Activated naive CD8-positive, alpha-beta T cell treated with anti-CD3 and anti-CD28 coated beads, Interleukin-2, amount 10 ng/mL, durations not matched to agents 7 days and 5 days (primary cell): ENCODE measurements at places on chromosomes 3 and 15. TPM values are rescaled to one million over a fixed set of nuclear protein-coding genes. Genes with fewer than 3 reads are reported as not detected.

DNA sequence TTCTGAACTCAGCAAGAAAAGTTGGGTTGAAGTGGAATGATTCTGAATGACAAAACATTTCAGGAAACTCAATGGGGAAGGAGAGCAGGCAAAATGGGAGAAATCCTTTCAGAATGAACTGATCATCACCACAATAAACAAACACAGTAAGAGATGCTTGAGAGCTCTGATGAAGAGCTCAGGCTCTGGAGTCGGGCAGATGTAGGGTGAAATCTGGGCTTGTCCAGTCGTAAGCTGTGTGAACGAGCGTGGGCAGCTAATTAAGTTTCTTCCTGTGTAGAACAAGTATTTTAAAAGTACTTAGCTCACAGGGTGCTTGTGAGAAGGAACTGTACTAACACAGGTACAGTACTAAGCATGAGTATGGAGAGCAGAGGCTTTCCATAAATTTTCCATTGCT is 406.2 kb downstream of the FOXP1 start:
- no peak for DNase-seq
- no peak overlapping the region for H3K27ac ChIP-seq
- H3K4me3 ChIP-seq: no peak overlapping the region
- H3K4me1 ChIP-seq: peaks cover 9% of the 10 kb centered on the region

DNA sequence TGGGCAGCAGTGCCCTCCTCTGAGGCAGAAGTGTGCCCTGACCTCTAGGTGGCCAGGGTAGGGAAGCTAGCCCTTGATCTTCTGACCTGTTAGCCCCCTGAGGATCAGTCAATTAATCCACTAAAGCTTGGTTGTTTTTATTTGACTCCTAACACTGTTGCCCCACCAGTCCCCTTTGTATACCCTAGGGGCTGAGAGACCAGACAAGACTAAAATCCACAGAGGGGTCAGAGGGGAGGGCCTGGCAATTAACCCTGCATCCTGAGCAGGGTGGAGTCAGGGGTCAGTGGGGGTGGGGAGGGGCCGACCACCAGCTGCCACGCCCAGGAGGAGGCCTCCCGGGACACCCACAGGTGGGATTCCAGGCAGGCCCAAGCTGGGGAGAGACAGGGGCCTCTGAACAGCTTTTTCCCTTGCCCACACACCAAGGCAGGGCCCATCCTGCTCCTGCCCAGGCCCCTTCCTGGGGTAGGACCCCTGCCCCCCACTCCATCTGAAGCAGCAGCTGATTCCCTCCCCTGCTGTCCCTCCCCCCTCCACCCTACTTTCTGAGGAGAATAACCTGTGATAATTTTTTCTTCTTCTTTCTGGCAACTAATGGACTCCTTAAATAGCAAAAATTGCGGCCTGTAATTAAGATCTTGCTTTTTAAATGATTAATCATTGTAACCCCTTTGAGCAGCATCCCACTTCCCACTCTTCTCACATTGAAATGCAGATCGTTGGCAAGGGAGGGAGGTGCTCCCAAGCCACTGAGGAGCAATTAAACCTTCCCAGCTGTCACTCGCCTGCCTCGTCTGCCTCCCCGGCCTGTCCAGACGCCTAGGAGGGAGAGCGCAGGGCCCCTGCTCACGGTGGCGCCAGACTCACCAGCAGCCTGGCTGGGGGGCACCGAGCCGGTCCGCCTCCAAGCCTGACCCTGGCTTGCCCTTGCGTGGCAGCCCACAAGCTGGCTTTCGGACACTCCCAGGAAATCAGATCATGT is 51.9 kb downstream of the RHCG start:
- H3K27me3 ChIP-seq: peaks cover 21% of the 10 kb centered on the region
- DNase-seq: no peak
- peaks cover 2% of the 10 kb centered on the region for H3K4me1 ChIP-seq
- no peak overlapping the region for H3K4me3 ChIP-seq
- no peak overlapping the region for H3K27ac ChIP-seq

DNA sequence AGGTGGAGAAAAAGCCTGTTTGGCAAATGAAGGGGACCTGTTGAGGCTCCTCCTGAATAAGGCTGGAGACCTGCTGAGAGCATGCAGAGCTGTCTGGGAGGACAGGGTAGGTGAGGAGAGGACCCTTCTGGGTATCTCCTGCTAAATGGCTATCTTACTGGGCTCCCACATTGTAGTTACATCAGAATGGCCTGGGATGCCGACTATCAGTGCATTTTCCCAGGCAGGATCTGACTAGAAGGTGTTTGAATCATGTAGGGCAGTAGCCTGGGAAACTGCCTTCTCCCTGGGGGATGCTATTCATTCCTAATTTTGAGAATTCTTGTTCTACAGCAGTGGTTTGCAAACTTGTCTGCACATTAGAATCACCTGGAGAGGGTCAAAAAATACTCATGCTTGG is 631 bp downstream of the AGBL1 start:
- H3K4me3 ChIP-seq: no peak overlapping the region
- no peak for DNase-seq
- H3K36me3 ChIP-seq: no peaks in the 10 kb centered on the region
- peaks cover 2% of the 10 kb centered on the region for H3K27me3 ChIP-seq
- no peak overlapping the region for H3K27ac ChIP-seq

GRCh38 chr15:33742306-33742705 is 226.0 kb upstream of the CHRM5 start:
- no peak overlapping the region for H3K27ac ChIP-seq
- H3K4me1 ChIP-seq: no peaks in the 10 kb centered on the region
- DNase-seq: no peak

The STAB1 gene
- 13.0 TPM for total RNA-seq

The FBXO45 gene
- 13.0 TPM for total RNA-seq

DNA sequence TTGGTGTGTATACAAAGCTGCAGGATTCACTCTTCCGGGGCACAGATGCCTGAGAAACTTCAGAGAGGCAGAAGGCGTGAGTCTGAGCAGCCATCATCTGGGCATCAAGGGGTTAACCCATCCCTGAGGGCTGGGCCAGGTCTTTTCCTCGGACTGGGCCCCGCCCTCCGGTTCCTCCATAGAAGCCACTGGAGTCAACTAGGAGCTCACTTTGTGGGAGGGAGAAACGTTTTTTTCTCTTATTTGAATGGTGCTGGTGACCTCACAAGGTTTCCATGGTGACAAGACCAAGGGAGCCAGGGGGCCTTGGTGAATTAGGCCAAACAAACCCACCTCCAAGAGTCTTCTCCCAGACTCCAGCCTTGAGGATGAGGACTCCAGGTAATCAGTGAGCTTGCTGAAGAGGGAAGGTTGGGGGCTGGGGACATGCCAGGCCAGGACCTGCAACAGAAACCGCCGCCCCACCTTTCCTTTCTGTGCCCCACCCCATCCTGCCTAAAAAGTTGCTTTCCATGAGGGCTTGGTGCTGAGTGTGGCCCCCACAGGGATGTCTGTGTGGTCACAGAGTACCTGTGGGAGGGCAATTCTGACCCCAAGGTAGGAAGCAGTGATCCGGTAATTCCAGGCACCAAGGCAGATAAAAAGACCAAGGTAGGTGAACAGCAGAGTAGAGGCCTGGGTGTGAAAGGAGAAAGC is 14.8 kb upstream of the INSYN1 start:
- H3K4me3 ChIP-seq: no peak overlapping the region
- no peaks in the 10 kb centered on the region for H3K36me3 ChIP-seq
- peaks cover 26% of the 10 kb centered on the region for H3K27me3 ChIP-seq
- peaks cover 5% of the 10 kb centered on the region for H3K4me1 ChIP-seq

- H3K4me3 ChIP-seq: no peak overlapping the region
- H3K27me3 ChIP-seq: no peaks in the 10 kb centered on the region
- H3K27ac ChIP-seq: no peak overlapping the region
- no peak for DNase-seq
Measured at GRCh38 chr3:147615035-147615434, 205.9 kb downstream of the ZIC1 start.

GRCh38 chr3:114299421-114299820 is 5.6 kb downstream of the TIGIT start:
- H3K27me3 ChIP-seq: no peaks in the 10 kb centered on the region
- peaks cover 9% of the 10 kb centered on the region for H3K4me1 ChIP-seq
- DNase-seq: no peak
- no peak overlapping the region for H3K4me3 ChIP-seq
- H3K36me3 ChIP-seq: peaks cover 3% of the 10 kb centered on the region

DNA sequence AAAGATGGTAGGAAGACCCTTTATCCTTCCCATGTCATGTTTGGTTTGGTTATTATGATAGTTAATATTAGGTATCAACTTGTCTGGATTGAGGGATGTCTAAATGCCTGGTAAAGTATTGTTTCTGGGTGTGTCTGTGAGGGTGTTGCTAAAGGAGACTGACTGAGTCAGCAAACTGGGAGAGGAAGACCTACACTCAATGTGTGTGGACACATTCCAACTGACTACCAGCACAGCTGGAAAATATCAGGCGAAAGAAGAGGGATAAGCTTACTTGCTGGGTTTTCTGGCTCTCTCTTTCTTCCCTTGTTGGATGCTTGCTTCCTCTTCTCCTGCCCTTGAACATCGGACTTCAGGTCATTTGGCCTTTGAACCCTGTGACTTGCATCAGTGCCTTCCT is 1227.6 kb upstream of the EPHA6 start:
- no peak overlapping the region for H3K4me3 ChIP-seq
- DNase-seq: no peak
- no peak overlapping the region for H3K27ac ChIP-seq
- no peaks in the 10 kb centered on the region for H3K4me1 ChIP-seq
- no peaks in the 10 kb centered on the region for H3K27me3 ChIP-seq

- no peaks in the 10 kb centered on the region for H3K27me3 ChIP-seq
- peak overlapping the region; percentile 19 for H3K4me3 ChIP-seq
- peak overlapping the region; percentile 52 for H3K27ac ChIP-seq
- peaks cover 12% of the 10 kb centered on the region for H3K36me3 ChIP-seq
Measured at GRCh38 chr15:31390777-31391486, 64.3 kb downstream of the KLF13 start.

DNA sequence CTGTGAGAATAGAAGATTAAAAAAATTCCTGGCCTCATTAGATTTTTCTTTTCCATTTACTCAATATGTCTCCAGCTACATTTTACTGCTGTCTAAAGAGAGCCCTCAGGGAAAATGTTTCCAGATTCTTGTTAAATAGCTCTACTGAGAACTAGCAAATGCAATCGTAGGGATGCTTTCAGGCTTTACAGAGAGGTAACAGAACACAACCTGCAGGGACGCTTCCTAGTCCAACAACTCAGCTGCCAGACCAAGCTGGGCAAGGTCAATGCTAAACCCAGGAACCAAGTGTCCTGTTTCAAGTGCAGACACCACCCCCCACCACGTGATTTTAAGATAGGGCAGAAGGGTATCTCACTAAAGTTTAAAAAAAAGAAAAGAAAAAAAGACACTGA is 25.2 kb downstream of the ARHGEF3 start:
- H3K4me3 ChIP-seq: peak overlapping the region; percentile 35
- peak overlapping the region; percentile 53 for H3K27ac ChIP-seq
- peaks cover 68% of the 10 kb centered on the region for H3K4me1 ChIP-seq
- no peaks in the 10 kb centered on the region for H3K27me3 ChIP-seq
- DNase-seq: no peak

The FAM107A gene
- not detected for total RNA-seq

- no peak overlapping the region for H3K27ac ChIP-seq
- H3K36me3 ChIP-seq: no peaks in the 10 kb centered on the region
- DNase-seq: no peak
- H3K4me1 ChIP-seq: peaks cover 9% of the 10 kb centered on the region
- peaks cover 39% of the 10 kb centered on the region for H3K27me3 ChIP-seq
- peak overlapping the region; percentile 20 for H3K4me3 ChIP-seq
Measured at GRCh38 chr3:124878561-124879336, 8.4 kb downstream of the ITGB5 start.

The SLC2A2 gene
- not detected for total RNA-seq

The CCR2 gene
- 53.0 TPM for total RNA-seq

The PEX11A gene
- 3.8 TPM for total RNA-seq

The IQCF5 gene
- total RNA-seq: not detected

DNA sequence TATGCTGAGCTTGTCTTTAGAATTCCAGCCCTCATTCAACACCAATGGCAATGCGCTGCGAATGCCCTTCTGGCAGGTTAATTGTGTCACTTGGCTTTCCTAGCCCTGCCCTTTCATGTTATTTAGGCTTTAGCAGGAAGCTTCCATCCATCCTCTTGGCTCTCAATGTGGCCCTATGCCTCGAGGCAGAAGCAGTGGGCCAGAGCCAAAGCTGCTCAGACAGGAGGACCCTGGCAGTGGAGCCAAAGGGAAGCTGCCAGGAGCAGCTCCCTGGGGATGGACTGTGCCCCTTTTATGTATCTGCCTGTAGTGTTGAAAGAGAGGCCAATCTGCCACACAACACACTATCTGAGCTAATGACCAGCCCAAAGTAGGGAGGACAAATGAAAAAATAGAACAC is 376.4 kb downstream of the CTNNB1 start:
- H3K27ac ChIP-seq: no peak overlapping the region
- no peak for DNase-seq
- H3K36me3 ChIP-seq: no peaks in the 10 kb centered on the region
- no peaks in the 10 kb centered on the region for H3K4me1 ChIP-seq
- H3K27me3 ChIP-seq: no peaks in the 10 kb centered on the region

- no peaks in the 10 kb centered on the region for H3K27me3 ChIP-seq
- peak overlapping the region; percentile 75 for H3K27ac ChIP-seq
- peak overlapping the region; percentile 68 for H3K4me3 ChIP-seq
- peaks cover 59% of the 10 kb centered on the region for H3K4me1 ChIP-seq
- DNase-seq: no peak
Measured at GRCh38 chr3:112460519-112461195, 38.6 kb downstream of the BTLA start.

DNA sequence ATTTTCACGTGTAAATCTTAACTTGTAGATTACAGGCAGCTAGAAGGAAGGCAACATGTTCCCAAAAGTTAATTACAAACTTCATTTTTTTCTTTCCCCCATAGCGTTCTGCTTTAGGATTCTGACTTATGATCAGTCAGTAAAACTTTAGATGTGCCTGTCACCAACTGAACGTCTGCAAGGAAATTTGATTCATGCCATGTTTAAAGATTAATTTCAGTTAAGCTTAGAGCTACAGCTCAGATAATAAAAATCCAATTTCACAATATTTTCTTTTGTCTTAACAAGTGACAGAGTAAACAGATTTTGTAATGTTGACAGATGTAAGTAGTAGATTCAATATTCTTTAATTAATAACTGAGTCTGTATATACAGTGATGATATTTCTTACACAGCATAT is 253.1 kb downstream of the NFKBIZ start:
- no peaks in the 10 kb centered on the region for H3K27me3 ChIP-seq
- DNase-seq: no peak
- no peak overlapping the region for H3K27ac ChIP-seq
- no peak overlapping the region for H3K4me3 ChIP-seq
- peaks cover 9% of the 10 kb centered on the region for H3K36me3 ChIP-seq

DNA sequence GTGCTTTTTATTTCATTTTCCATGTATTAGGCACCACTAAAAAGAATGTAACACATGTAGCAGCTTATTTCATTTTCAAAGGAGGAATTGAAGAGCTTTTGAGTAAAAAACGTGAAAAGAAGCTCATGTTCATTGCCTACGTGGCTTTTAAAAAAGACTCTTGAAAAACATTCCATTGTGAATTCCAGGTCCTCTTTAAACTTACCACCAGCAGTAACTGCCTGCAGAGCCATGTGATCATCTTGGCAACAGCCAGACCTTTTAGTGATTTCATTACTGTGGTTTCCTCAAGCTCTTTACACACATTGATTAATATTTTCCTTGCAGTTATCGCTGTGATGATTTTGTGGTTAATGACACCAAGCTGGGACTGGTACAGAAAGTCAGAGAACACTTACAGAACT is 43.8 kb upstream of the FBXL22 start:
- no peaks in the 10 kb centered on the region for H3K27me3 ChIP-seq
- H3K36me3 ChIP-seq: peaks cover 34% of the 10 kb centered on the region
- no peak overlapping the region for H3K27ac ChIP-seq

- no peak for DNase-seq
- no peak overlapping the region for H3K4me3 ChIP-seq
- no peaks in the 10 kb centered on the region for H3K4me1 ChIP-seq
- no peak overlapping the region for H3K27ac ChIP-seq
Measured at GRCh38 chr15:92415639-92416297, 22.1 kb downstream of the ST8SIA2 start.
